COR-L47 (cell line): ENCODE measurements at places on chromosomes 3 and 15.

DNA sequence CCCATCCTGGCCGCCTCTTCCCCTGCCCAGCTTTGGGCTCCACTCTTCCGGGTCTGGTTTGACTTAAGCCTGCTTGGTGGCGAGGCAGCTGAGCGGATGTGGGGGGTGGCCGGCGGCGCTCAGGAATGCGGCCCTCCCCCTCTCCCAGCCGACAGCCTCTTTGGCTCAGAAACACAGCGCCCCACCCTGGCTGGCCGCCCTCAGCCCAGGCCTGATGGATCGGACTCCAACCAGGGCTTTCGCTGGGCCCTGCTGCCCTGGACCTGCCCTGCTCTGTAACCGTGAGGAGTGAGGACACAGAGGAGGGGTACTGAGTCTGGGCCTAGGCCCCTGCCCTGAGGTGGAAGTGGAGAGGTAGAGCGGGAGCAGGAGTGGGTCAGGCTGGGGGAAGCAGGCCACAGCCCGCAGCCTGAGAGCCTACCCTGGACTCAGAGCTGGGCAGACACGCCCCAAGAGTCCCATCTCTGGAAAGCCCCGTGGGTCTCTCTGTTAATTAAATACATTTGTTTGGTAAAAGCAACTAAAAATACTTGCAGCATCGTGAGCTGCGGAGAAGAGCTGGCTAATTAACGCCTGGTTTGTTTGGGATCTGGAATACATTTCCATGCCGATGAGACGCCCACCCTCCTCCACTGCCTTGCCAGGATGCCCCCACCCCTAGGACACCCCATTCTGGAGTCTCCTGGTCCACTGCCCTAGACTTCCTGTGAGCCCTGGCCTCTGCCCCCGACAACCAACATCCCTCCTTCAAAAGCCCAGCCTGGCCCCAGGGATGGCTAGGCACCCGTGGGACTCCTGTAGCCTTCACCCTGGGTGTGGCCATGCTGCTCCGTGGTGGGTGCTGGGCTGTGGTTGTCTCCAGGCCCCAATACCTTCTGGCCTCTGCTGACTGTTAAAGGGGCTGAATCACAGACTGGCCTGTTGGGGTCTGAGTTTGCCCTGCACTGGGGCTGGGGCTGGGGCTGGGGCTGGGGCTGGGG lies 19.6 kb downstream of the PLXNA1 start:
- no peak for DNase-seq

GRCh38 chr3:41434781-41435180 lies 235.5 kb downstream of the CTNNB1 start:
- DNase-seq: no peak

GRCh38 chr3:182436547-182436946 lies 356.8 kb upstream of the ATP11B start:
- DNase-seq: peak; percentile 93

GRCh38 chr3:191217301-191217700 lies 18.3 kb downstream of the OSTN start:
- DNase-seq: no peak

DNA sequence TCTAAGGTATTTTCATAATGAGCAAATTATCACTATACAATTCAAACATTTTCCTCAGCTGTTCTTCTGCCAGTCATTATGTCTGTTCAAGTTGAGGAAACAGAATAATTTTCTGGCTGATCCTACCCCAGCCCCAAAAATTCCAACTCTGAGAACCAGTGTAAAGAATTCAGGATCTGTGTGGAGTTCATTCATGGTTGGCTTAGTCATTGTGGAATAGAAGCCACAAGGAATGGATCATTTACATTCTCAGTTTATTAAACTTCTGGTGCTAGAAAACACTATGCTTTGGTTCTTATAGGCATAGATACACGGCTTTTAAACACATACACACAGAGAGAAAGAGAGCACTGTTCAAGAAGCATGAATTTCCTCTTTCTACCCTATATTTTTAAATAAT lies 134.6 kb downstream of the CMSS1 start:
- DNase-seq: no peak

- DNase-seq: no peak
These were observed 59.6 kb downstream of the COL6A6 start for GRCh38 chr3:130576375-130577266.

DNA sequence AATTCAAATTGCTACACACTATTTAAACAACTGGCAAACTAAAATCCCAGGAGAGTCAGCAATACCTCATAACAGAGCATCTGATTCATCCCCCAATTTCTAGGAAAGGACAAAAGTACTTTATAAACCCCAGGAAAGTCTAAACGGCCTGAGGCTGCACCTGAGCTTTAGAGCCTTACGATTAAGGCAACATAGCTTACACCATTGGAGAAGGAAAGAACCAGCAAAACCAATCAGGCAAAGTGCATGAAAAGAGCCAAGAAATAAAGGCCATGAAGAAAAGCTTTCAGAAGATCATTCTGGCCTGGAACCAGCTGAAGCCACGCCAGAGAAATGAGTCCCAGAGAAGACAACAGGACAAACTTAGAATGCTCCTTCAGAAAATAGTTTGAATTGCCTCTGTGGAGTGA lies 48.1 kb downstream of the PTPN9 start:
- no peak for DNase-seq

DNA sequence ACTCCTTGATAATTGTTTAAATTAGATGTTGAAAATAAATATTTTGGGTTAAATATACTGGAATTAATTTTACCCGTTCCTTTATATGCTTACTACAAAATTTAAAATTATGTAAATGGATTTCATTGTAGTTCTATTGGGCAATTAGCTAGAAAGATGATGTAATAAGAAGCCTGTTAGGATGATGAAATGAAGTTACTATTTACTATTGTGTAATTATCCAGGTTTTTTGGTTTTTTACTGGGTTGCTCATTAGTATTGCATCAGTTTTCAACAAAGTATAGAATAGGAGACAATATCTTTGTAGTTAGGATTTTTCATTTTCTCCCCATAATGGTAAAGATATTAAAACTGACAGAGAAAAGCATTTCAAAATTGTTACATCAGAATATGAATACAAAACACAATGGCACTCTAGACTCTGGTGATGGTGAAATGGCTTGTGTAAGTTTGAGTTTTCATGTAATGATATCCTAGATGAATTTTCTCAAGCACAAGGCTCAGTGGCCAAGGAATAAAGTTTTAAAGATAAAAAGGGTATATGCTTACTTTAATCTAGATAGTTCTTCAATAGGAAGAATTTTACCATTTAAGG lies 222.0 kb downstream of the P3H2 start:
- DNase-seq: no peak

DNA sequence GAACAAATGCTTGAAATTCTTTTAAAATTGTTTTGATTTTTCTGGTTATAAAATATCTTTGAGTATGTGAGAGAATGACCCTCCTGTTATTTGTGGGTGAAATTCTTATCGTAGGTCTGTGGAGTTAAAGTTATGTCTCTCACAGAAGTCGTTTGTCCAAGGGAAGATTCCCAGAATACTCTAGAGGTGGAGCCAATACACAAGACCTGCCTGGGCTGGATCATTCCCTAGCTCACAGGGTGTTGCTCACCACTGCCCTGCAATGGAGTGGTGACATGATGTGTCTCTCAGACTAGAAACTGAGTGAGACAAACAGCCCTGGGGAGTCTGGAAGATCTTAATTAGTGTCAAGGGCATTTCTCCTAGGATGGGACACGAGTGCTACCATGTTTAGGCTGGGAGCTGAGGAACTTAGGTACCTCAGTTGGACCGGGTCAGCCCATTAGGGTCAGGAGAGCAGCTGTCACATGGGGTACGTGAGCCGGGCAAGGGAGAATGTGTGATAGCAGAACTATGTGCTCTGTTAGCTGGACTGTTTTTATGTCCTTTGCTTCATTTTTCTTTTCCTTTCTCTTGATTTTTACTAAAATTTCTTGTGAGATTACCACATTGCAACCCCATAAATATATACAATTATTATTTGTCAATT lies 53.6 kb upstream of the MYO5C start:
- DNase-seq: no peak

DNA sequence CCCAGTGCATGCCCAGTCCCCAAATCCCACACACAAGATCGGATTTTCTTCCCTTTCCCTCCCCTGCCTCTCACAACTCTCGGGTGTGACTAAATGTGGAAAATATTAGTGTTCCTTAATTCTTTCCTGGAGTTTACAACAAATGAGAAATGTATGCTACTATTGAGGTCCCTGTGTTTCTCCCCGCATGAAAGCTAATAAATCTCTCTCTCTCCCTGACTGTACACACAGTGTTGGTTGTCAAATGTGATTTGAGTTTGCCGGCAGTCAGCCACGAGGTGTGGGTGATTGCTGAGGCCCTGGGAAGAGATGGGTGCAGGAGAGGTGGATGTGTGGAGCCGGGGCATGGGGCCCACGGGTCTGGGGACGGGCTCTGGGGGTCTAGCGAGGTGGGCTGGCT lies 161.4 kb upstream of the IQSEC1 start:
- no peak for DNase-seq

DNA sequence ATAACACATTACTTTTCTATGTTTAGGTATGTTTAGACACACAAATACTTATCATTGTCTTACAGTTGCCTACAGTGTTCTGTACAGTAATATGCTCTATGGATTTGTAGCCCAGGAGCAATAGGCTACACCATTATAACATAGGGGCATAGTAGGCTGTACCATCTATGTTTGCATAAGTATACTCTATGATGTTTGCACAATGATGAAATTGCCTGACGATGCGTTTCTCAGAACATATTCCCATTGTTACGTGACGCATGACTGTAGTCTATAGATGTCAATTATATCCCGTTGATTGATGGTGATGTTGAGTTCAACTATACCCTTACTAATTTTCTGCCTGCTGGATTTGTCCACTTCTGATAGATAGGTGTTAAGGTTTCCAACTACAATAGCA lies 139.4 kb upstream of the PFN2 start:
- DNase-seq: no peak

- no peak for DNase-seq
These were observed 20.9 kb upstream of the UBP1 start for GRCh38 chr3:33461097-33461496.

GRCh38 chr3:143648708-143649107 lies 199.6 kb downstream of the SLC9A9 start:
- DNase-seq: peak; percentile 18

DNA sequence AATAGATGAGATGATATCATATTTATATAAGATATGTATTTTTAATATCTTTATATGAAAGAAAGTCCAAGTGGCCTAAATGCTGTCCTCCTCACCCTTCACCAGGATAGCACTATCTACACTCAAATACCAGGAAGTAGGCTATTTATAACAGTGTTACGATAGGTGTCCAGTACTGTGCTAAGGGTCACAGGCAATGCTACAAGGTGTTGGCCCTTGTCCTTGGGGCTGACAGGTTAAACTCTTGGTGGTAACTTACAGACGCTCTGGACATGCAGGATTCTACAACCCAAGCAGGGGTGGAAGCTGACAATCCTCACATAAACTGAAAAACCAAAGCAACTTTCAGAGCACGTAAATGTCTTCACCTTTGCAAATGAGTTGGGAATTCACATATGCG lies 22.3 kb downstream of the NCEH1 start:
- DNase-seq: no peak

DNA sequence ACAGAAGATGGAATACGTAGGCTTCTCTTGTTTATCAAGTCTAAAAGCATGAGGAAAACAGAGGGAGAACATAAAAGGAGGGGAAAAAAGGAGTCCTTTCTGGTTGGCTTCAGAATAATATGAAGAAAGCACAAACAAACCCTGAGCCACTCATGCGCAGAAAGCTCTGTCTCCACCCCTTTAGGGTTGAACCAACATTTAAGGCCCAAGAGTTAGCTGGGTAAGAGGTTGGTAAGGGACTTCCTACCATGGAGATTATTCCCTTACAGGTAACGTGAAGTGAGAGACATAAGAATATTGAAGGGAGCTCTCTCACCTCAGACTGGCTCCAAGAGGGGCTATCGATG lies 145.3 kb downstream of the RORA start:
- DNase-seq: no peak

DNA sequence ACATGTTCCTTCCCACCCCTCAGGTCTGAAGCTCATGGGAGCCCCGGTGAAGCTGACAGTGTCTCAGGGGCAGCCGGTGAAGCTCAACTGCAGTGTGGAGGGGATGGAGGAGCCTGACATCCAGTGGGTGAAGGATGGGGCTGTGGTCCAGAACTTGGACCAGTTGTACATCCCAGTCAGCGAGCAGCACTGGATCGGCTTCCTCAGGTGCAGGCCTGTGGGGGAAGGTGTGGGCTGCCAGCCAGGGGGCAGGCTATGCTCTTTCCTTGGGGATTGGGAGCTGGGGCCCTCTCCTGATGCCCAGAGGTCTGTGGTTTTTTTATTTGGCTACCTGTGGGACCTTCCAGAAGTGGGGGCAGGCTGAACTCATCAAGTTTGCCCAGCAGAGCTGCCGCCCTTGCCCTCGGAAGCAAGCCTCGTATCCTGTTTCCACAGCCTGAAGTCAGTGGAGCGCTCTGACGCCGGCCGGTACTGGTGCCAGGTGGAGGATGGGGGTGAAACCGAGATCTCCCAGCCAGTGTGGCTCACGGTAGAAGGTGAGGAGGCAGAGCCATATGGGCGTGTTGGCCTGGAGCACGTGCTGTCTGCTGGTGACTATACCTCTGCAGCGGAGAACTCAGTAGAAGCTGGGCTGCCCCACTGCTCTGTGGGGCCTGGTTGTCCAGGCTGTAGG lies 2.2 kb downstream of the TYRO3 start:
- DNase-seq: no peak

DNA sequence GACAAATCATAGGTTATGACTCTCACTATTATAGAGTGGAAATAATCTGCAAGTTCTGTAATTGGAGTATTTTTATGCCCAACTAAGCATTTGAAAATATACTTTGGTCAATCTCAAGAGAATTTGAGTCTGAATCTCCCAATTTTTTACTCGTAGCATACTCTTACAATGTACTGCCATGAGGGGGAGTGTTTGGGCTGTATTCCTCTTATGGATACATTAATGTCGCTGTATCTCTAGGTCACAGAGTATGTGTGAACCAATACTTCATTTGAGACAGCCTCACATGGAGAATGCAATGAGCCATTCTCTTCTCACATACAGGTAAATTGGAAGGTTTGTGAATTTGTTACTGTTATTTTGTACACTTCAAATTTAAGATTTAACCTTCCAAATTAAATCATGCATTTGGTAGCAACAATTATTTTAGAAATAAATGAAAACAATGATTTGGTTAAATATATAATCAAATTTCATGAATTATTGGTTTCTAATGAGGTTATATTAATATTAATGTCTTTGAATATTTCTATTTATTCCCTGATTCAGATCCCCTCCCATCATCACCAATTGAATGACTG lies 5.5 kb upstream of the CD200 start:
- DNase-seq: peak; percentile 84

DNA sequence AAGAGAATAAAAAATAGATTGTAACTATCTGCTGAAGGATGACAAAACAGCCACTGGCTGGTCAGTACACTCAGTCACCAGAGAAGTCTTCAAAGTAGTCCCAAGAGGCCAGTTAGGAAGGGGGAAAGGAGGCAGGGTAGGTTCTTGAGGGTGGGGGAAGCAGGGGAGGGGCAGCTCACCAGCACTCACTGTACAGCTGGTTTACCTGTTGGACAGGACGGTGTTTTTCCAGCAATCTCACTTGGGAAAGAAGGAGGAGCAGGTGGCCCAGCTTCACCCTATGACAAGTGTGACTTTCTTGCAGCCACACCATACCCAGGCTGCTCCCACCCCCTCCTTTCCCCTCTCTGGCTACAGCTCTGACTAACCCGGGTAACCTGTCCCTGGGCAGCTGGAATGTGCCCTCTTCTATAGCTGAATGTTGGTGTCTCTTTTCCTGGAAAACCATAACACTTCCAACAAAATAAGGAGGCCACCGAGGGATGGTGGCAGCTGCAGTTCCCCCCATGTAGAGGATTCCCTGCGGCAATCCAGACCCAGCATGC lies 203.4 kb upstream of the NSMCE3 start:
- no peak for DNase-seq

GRCh38 chr15:88908123-88908522 lies 5.1 kb downstream of the MFGE8 start:
- no peak for DNase-seq
